CD4-positive, alpha-beta T cell treated with Interleukin-15 for 4 hours (primary cell): ENCODE measurements at places on chromosomes 7 and 10.
A peak's percentile ranks its signal among the peaks of the same experiment; 100 is the strongest.

DNA sequence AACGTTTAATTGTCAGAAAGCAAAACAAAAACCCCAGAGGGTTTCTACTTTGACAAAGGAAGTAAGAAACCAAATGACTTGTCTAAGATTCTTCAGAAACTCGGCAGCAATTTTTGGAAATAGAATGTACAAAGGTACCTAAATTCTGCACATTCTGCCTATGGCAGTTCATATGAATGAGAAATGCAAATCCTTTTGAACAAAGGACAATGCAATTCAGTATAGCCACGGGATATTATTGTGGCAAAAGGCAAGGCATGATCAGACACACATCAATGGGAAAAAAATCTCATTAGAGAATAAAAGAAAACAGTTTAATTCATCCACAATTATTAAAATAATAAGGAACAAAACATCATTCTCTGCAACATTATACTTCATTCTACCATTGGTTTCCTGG, 93.4 kb downstream of the SEMA3C start:
- DNase-seq = no peak

DNA sequence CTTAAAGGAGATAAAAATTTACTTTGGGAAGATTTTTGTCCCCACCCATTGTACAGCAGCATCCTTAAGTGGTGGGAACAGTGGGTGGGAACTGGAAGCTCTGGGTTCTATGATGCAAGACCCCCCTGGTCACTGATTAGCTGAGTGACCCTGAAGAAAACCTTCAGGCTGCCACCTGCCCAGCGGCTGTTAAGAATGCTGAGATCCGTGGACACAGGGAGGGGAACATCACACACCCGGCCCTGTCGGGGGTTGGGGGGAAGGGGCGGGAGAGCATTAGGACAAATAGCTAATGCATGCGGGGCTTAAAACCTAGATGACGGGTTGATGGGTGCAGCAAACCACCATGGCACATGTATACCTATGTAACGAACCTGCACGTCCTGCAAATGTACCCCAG, 14.5 kb downstream of the CARD11 start:
- DNase-seq = no peak

DNA sequence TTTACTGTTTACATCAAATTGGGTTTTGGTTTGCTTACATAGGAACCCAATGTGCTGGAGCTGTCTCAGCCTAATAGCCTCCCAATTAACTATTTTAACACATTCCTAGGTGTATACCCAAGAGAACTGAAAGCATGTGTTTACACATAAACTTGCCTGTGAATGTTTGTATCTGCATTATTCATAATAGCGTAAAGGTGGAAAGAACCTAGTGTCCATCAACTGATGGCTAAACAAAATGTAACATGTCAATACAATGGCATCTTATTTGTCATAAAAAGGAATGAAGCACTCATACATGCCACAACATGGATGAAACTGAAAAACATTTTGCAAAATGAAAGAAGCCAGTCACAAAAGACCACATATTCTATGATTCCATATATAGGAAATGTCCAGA, 160.6 kb upstream of the EEPD1 start:
- no peak for DNase-seq

DNA sequence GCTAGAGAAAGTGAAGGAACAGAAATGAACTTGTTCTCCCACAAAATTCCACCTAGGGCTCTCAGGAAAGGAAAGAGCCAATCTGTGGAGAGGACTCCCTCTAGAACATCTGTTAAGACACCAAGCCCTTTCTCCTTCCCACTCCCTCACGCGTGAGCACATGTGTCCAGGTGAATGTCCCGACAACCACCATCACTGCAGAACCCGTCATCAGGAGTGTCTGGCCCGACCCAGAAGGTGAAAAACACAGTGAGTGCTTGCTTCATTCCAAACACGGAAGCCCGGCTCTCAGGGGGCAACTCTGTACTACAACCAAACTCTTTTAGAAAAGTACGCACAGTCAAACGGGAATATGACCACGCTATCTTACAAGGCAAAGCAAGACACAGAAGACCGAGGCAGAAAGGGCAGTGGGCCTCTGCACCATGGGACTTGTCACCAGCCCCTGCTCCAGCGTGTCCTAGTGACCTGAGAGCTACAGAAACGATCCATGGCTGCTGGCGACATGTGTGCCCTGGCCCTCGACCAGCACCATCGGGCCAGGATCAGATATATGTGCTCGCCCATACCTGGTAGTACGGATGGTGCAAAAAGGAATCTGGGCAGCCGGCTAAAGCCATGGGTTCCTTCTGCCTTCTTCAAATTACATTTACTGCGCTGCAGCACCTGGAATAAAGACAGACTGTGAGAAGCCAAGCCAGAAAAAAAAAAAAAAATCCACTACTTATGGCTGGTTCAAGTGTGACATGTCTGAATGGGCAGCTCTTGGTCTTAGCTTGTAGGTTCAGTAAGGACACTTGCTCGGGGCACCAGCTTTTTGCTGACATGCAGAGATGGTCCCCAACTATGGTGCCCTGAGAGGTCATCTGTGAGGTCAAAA, 50.8 kb downstream of the GRB10 start:
- DNase-seq = no peak

GRCh38 chr10:114526126-114526503, 121.8 kb upstream of the AFAP1L2 start:
- DNase-seq = peak; percentile 67

- no peak for DNase-seq
Measured at GRCh38 chr7:44392618-44393010, 67.2 kb upstream of the CAMK2B start.

DNA sequence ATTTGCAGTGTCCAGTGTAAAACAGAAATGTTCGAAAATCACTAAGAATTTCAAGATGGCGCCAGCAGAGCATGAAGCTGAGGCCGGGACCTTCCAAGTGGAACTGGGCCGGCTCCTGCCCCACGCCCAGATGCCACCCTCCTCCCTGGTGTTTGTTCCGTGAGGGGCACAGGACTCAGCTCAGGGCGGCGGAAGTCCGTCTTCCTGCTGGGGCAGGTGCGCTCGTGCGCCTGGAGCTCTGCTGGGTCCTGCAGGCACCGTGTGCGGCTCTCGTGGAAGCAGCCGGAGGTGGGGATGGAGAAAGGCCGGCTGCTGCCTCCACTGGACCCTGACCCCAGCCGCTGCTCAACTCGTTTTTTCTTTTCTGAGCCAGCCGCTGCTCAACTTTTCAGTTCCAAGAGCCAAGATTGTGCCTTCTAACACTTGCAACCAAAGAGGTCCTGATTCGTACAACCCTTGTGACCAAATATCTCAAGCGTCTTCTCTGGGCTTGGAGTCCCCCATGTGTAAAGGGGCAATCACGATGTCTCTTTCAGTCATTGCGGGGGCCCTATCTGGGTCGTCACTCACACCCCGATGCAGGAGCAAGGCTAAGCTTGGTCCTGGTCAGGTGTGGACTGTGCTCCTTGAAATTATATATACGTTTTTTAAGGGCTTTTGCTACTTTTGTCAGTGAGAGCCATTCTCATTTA, 334.4 kb downstream of the ADARB2 start:
- no peak for DNase-seq

GRCh38 chr10:11091517-11092102, 73.9 kb downstream of the CELF2 start:
- DNase-seq = no peak

DNA sequence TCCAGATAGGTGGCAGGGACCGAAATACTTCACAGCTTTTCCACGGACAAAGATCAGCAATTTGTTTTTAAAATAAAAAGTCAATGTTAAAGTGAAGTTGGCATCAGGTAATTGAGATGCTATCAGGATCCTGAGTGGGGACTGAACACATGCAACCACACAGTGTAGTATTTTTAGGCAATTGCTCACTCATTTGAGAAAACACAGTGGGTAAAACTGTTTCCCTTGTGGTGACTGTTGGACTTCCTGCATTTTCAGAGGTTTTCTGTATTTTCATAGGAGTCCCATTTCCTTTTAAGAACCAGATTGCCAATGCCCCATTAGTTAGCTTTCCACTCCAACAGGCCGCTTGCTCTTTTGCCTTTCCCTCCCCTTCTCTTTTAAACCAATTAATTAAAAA, 159.5 kb upstream of the ZNF32 start:
- no peak for DNase-seq

DNA sequence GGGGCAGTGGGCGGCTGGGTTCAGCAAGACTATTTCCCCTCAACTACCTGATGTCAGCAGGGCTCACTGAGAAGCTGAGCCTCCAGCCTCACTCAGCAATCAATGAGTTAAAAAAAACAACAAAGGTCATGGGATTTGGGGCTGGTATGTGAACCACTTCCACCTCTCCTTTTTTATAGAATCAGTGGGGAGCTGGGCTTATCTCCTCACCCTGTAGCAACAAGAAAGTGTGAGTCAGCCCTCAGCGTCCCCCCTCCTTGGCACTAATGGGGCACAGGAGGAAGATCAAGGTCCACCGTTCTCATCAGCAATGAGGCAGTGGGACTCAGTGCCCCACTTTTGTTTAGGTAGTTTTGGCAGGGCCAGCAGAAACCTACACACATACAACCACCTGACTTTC, 823.5 kb upstream of the POM121L12 start:
- no peak for DNase-seq

DNA sequence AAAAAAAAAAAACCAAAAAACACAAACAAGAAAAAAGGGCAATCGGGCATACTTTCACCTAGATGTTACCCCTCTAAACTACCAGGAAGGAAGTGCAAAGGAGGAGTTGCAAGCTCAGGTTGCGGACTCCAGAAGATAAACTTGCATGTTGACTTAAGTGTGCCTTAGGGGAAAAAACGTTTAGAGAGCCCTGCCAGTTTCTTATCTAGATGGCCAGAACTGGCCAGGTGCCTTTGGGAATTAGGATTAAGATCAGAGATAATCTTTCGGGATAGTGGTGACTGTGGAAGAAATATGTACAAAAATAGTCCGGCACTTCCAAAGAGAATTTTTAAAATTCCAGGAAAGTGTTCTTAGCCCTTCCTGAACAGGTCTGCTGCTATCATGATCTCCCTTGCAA, 17.6 kb downstream of the EVX1 start:
- DNase-seq = no peak

GRCh38 chr10:77310288-77310840, 327.2 kb downstream of the KCNMA1 start:
- DNase-seq = no peak

DNA sequence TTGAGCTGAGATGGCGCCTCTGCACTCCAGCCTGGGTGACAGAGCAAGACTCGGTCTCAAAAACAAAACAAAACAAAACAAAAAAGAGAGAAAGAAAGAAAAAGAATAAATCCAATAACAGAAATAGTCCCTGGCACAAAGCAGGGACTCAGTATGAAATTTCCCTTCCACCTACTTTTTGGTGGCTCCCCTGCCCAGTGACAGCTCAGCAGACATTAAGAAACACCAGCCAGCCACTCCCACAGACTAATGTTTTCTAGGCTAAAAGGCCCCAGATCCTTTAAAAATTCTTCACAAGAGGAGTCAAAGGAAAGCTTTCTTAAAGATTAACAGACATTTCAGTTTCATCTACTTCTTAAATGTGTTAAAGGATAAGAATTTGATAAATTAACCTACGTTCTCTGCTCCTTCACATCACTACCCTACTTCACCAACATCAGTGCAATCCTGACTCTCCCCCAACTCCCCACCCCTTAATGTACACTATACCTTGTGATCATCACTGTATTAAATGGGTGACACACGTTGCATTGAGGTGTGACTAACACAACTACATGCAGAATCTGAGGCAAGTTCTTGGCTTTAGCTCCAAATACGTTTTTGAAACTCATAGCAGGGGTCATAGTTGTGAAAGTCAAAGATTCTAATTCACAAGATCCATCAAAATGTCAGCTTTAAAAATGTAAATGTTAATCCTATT, 114.5 kb upstream of the CAV2 start:
- DNase-seq = no peak

DNA sequence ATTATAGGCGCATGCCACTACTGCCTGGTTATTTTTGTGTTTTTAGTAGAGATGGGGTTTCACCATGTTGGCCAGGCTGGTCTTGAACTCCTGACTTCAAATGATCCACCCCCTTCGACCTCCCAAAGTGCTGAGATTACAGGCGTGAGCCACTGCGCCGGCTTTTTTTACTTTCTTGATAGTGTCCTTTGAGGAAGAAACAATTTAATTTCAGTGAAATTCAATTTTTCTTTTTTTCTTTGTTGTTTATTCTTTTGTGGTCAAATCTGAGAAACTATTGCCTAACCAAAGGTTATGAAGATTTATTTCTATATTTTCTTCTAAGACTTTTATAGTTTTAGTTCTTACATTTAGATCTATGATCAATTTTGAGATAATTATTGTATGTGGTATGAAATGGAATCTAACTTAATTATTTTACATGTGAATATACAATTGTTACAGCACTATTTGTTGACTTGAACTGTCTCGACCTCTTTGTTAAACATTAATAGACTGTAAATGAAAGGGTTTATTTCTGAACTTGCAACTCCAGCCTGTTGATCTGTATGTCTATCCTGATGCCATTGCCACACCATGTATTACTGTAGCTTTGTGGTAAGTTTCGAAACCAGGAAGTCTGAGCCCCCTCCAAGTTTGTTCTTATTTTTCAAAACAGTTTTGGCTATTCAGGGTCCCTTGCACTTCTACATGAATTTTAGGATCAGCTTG, 19.8 kb upstream of the RASSF4 start:
- no peak for DNase-seq
